ENCODE measurements at places on chromosomes 13 and 19.

DNA sequence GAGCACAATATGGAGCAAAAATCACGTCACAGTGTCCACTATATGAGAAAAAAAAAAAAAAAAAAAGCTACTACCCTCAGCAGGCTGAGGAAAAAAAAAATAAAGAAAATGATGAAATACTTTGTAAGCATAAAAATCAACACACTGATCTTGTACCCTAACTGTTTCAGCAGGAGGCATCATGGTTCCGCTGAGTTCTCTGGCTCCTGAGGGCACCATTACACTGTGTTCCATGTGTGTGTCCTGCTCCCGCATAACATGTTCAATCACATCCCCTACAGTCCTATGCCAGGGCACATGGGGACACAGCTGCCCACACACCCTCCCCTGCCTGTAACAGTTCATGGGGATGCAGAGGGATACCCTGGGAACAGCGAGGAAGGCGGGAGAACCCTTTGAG lies 33.5 kb downstream of the DOCK9 start:
- no peak for DNase-seq

DNA sequence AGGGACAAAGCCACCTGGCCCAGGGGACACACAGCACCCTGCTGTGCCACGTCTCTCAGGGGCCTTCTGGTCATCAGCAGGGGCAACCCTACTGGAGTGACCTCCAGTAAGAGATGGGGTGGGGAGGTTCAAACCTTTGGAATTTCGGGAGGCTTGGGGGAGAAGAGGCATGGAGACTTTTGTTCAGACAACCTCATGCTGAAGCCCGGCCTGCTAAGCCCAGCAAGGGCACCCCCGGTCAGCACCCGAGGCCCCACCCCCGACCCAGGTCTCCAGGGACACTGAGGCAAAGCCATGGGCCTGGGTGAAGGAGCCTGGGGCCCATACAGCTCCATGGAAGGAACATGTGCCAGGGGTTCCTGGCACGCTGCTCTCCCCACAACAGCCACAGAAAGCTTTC lies 23.3 kb downstream of the ZNF787 start:
- DNase-seq: peak; percentile 3

DNA sequence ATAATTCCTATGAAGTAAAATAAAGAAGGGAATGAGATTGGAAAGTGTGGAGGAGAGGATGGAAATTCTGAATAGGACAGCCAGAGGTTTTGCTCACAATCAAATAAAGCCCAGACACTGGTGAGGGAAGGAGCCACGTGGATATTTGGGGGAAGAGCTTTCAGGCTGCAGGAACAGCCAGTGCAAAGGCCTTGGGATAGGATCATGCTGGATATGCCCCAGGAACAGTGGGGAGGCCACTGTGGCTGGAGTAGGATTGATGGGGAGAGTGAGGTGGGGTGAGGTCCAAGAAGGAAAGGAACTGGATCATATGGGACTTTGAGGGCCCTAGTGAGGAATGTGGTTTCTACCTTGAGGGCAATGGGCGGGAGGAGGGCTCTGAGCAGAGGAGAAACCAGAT lies 4.1 kb upstream of the FXYD5 start:
- DNase-seq: no peak

- no peak for DNase-seq
Observed at GRCh38 chr13:91724591-91724990, 326.2 kb downstream of the GPC5 start.

DNA sequence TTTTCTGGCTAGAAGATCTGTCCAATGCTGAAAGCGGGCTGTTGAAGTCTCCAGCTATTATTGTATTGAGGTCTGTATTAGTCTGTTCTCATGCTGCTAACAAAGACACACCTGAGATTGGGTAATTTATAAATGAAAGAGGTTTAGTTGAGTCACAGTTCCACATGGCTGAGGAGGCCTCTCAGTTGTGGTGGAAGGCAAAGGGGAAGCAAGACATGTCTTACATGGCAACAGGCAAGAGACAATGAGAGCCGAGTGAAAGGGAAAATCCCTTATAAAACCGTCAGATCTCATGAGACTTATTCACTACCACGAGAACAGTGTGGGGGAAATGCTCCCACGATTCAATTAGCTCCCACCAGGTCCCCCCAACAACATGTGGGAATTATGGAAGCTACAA lies 980.4 kb downstream of the SLITRK5 start:
- DNase-seq: no peak

Data from left ventricle myocardium inferior (tissue), 1 donor.